NCI-H524 treated with DMSO at 0.1 percent for 48 hours (cell line): ENCODE measurements at places on chromosomes 7 and 10.
A peak's percentile ranks its signal among the peaks of the same experiment; 100 is the strongest.

DNA sequence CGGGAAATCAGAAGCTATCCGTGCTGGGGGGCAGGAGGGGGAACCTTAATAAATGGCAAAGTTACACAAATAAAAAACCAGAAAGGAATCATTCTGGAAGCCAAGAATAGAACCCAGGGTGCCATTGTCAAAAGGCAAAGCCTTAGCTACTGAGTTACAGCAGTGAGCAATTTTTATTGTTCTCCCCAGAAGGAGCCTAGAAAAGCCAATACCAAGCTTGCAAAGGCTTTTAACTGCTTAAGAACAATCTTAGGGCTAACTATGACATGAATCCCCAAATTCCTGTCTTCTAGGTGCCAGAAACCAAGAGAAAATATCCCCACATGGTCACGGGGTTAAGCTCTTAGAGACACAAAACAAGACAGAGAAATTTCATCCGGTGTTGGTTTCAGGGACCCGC lies 482.7 kb downstream of the CCSER2 start:
- no peak for DNase-seq

DNA sequence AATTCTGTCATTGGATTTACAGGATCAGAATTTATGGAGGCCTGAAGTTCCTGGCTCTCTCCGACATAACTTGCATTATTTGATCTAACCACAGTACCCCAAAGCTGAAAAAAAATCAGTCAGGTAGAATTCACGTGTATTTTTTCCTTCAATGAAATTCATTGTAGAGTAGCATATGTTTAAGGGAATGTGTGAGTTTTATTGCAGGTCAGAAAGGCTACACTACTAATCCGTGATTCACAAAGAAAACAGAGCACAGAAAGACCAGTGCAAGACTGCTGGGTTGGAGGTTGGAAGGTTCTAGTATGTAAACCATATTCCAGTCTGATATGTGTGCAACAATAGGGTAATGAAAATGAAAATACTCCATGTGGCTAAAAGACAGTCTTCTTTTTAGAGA lies 247.0 kb upstream of the FERD3L start:
- DNase-seq = no peak

GRCh38 chr7:23544913-23545354 lies 13.2 kb upstream of the TRA2A start:
- DNase-seq = peak; percentile 56

GRCh38 chr10:61883371-61884025 lies 18.0 kb upstream of the ARID5B start:
- no peak for DNase-seq

- no peak for DNase-seq
These were observed 139.4 kb downstream of the GNAT3 start for GRCh38 chr7:80372415-80372814.

DNA sequence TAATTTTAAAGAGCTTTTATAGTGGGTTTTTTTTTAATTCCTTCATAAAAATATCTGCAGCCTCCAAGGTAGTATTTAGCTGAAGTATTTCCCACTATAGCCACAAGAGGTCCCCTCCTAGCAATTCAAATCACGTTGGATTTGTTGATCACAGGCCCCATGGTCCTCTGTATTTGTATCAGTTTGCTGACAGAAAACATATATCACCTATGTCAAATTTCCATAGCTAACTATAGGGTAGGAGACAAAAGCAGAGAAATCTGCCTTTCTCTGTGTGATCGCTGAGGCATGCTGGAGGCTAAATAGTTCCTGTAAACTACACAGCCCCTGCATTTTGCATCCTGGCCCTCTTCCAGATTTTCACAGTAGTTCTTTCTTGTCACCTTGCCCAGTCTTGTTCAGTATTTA lies 1.7 kb upstream of the CTNNA3 start:
- DNase-seq = no peak
